Esophagus mucosa (tissue), 1 donor: ENCODE measurements at places on chromosomes 13 and 19. TPM values are rescaled to one million over a fixed set of nuclear protein-coding genes. Genes with fewer than 3 reads are reported as not detected.

GRCh38 chr13:44591316-44591715 is 15.2 kb upstream of the TSC22D1 start:
- ATAC-seq = no peak

RNF17 gene
- total RNA-seq = not detected

- no peak for ATAC-seq
Measured at GRCh38 chr13:67052550-67053490, 177.3 kb downstream of the PCDH9 start.

DNA sequence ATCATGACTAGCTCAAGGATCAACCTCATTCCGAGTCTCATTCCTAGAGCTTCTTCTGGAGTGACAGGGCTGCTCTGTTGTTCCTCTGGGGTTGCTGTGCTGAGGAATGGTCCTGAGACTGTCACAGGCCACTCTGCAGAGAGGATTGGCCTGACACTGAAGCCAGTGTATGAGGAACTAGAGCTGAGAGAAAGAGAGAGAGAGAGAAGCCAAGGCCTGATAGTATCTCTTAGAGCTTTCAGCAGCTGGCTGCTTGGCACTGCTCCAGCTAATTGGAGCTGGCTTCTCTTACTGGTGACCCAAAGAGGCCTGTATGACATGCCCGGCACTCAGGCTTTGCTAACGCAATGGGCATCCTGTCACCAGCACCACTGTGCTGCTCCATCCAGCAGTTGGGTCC is 73.4 kb upstream of the FLT1 start:
- ATAC-seq = no peak

DNA sequence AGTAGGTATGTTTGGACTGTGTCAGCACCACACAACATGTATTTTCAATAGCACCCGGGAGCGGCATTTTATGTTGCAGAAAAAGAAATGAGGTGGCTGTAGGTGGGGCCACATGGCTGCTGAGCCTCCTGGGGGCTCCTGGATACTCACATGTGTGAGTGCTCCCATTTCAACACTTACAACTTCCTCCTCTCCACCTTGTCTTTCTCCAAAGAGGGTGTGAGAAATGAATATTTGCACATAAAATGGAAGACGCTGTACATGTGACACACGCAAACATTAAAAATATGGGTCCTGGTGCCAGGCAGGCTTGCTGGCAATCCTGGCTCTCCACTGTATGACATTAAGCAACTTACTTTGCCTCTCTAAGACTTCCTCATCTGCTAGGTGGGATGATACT is 222.1 kb downstream of the DCLK1 start:
- no peak for ATAC-seq

SPINT2 gene
- total RNA-seq = 356 TPM

DNA sequence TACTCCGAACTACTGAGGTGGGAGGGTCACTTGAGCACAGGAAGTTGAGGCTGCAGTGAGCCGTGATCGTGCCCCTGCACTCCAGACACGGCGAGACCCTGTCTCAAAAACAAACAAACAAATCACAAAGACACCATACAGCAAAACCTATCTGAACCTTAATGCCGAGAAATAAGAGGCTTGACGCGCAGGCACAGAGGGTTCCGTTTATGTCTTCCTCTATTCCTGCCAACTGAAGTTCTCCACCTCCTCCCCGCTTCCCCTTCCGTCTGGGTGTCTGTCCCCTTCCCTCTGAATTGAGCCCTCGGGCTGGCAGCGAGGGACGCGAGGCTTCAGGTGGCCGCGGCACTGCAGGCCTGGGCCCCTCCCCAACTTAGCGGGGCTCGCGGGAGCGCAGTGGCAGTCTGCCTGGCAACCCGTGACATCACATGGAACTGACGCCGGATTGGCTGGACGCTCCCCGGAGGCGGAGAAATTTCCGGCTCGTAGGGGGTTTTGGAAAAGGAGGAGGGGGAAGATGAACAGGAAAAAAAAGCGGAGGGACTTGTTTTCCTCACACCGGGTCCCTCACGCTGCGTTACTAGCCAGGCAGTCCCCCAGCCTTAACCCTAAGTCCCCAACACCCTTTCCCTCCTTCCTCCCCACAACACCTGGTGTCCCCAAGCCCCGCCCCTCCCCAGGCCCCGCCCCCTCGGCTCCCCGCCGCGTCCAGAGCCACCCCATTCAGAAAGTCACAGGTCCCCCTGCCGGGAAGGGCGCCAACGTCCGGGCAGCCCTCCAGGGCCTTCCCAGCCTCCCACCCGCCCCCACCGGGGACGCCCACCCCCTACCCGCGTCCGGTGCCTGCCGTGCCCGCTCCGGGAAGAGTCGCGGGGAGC is 1.1 kb upstream of the MYBPC2 start:
- peak; percentile 82 for ATAC-seq

- peak; percentile 50 for ATAC-seq
Measured at GRCh38 chr13:75691183-75691582, 55.1 kb downstream of the LMO7 start.

DNA sequence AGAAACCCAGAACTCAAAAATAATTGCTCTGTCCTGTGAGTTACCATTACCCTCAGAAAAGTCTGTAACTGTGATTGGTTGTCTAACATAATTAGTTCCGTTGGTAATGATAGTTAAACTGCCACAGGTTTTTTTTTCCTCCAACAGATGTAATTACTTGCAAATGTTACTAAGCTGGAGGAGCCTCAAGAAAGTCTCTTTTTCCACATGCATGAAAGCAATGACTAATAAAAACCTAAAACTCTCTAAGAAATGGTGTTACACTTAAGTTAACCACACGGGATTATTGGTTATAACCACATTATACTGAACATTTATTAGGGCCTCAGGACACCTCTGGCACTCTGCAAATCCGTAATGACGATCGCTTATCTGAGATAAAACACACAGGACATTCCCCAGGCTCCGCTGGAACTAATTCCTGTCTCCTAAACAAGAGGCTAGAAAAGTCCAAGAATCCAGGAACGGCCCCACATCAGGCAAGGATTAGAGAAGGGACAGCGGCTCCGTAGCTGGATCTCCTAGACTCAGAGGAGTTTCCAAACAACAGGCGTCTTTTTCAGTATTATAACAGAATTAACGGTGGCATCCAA is 753 bp downstream of the ZNF235 start:
- ATAC-seq = no peak

DNA sequence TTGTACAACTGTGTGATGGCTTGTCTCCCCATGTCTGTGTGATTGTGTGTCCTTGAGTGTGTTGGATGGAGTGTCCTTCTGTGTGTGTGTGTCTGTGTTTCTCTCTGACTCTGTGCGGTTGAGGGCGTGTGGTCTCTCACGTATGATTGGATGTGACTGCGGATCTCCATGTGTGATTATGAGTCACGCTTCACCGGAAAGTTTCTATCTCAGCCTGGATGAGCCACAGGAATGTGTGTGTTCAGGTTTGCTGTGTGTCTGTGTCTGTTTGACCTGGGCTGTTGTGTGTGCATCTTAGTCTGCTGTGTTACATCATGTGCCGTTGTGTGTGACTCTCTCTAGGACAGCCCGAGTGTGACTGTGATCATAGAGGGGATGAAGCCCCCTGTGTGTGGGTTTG is 15.5 kb upstream of the ZNF835 start:
- no peak for ATAC-seq

DNA sequence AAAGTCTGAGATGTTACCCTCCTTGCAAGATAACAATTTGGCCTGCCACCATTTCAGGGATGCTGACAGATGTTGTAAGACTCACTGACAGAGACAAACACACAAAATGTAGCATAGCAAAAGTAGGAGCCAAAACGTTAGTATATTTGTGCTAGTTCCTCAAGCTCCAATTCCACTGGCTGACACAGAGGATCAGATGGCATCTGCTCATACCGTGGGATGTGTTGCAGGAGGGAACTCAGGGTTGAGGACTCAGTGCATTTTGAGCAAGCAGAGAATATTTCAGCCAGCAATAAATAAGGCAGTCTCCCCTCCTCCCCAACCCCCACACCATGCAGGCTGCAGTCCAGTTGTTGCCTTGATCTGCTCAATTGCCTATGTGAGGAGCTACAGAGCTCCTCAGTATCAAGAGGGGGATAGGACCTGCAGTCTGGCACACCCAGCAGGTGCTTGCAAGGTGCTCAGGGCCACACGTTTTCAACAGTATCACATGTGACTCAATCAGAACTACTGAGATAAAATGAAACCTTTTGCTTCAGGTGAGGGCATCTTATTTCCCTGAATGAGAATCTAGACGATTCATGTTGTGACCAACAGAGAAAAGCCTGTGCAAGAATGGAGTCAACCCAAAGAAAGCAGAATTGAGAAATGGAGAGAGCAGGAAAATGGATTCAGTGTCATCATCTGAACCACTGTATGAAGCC is 23.6 kb upstream of the LRCH1 start:
- no peak for ATAC-seq

DNA sequence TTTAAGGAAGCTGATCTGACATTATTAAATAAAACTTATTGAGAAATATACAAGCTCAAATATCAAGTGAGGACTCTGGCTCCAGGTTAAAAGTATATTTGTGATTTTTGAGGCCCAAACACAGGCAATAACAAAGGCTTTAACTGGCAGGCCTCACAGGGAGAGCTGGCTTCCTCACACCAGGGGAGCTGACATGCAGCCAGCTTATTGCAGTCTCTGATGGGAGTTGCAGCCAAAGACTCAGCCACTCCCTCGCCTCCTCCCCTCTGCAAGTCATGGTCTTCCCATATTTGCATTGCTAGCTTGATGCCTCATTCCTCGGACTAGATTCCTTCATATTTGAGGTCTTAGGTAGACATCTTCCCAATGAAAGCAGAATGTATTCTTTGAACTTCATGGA is 647.1 kb upstream of the SLITRK6 start:
- ATAC-seq = no peak

GAPDHS gene
- not detected for total RNA-seq

GRCh38 chr13:76470991-76471390 is 415.2 kb downstream of the KCTD12 start:
- ATAC-seq = no peak

- no peak for ATAC-seq
Measured at GRCh38 chr13:99636728-99637353, 135.6 kb downstream of the TM9SF2 start.

ZNF773 gene
- total RNA-seq = 3.8 TPM

- ATAC-seq = no peak
Measured at GRCh38 chr19:50728084-50728737, 5.0 kb downstream of the CLEC11A start.

TGFBR3L gene
- 0.72 TPM for total RNA-seq

ZNF136 gene
- total RNA-seq = 2.0 TPM

COG6 gene
- total RNA-seq = 21.8 TPM

- no peak for ATAC-seq
Measured at GRCh38 chr13:61084988-61085387, 330.7 kb downstream of the PCDH20 start.

DNA sequence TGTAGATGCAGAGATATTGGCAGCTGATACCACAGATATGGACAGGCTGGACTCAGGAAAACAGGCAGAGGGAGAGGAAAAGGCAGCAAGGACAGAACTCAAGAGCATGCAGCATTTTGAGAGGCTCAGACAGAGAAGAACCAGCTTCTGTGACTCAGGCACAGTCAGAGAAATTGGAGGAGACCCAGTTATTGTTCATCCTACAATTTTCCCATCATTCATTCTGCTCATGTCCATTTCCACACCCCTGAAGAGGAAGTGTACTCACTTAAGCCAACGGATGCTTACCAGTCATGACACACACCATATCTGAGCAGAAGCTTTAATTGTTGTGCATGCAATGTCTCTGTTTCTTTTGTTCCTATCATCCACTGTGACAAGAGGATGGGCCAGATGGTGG is 359.8 kb upstream of the HTR2A start:
- ATAC-seq = peak; percentile 92

ZNF296 gene
- 8.1 TPM for total RNA-seq

STOML3 gene
- total RNA-seq = not detected

- no peak for ATAC-seq
Measured at GRCh38 chr13:99132295-99132835, 68.3 kb upstream of the UBAC2 start.

DNA sequence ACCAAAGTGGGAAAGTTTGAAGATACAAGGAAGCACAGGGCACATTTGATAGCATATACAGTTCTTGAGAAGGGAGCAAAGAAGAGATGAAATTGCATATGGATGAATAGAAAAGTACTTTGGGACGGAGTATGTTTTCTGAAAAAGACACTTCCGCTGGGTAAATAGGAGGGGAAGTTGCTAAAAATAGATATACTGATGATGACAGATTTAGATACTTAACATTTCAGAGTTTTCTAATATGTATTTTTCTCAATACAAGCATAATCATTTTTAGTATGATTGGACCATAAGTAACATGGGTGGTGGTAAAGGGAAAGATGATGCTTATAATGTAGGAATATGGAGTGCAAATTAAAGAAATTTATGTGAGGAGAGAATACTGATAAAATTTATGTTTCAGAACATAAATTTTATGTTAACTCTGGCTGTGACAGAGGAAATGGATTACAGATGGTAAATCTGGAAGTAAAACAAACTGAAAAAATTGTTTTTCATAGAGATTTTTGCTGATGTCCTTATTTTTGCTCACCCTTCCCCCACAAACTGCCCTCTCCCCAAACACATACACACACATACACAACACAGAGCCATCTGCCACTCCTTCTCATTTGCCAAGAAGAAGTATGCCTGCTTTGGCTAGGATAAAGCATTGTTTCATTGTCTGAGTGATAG is 583.9 kb upstream of the MIR17HG start:
- ATAC-seq = no peak

- ATAC-seq = no peak
Measured at GRCh38 chr19:493391-494170, 2.7 kb upstream of the MADCAM1 start.

CRX gene
- not detected for total RNA-seq

LIG4 gene
- 4.6 TPM for total RNA-seq

GRCh38 chr13:20272588-20273171 is 40.6 kb upstream of the GJB6 start:
- ATAC-seq = no peak

DNA sequence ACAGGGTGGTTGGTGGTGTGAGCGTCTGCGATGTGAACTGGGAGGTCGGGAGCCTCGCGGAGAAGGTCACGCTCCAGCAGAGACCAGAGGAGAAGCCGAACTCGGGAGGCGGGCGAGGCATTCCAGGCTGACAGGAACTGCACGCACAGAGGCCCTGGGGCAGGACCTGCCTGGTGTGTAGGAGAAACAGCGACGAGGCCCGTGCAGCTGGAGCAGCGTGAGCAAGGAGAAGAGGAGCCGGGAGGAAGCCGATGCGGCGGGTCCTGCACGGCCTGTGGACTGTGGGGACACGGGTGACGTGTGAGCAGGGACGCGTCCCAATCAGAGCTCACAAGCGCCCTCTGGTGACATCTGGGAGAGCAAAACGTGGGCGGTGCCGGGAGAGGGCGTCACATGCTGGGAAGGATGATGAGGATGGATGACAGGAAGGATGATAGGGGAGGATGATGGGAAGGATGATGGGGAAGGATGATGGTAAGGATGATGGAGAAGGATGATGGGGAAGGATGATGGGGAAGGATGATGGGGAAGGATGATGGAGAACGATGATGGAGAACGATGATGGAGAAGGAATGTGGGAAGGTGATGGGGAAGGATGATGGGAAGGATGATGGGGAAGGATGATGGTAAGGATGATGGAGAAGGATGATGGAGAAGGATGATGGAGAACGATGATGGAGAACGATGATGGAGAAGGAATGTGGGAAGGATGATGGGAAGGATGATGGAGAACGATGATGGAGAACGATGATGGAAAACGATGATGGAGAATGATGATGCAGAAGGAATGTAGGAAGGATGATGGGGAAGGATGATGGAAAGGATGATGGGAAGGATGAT is 16.1 kb upstream of the MADCAM1 start:
- ATAC-seq = peak; percentile 63

GRCh38 chr13:24280720-24281119 is 28.7 kb upstream of the C1QTNF9 start:
- peak; percentile 19 for ATAC-seq

GRCh38 chr19:30781519-30781918 is 409.3 kb downstream of the ZNF536 start:
- no peak for ATAC-seq

GRCh38 chr19:20612711-20613316 is 47.2 kb upstream of the ZNF737 start:
- ATAC-seq = no peak

WDR88 gene
- total RNA-seq = not detected
